ENCODE measurements at places on chromosomes 6 and 20.

DNA sequence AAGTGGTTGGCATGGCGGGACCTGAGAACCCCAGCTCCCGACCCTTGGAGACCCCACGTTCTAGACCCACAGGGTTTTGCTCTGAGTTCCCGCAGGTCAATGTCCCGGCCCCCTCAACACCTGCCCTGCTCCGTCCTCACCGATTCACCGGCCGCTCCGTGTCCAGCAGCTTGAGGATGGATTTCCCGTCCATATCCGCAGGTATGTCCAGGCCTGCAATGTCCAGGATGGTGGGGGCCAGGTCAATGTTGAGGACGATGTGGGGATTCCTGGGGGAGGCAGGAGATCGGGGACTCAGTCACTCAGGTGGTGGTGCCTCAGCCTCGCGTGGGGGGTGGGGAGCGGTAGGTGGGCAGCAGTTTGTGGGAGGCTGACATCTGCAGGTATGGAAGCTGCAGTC lies 106.7 kb downstream of the SULF2 start:
- DNase-seq = no peak

DNA sequence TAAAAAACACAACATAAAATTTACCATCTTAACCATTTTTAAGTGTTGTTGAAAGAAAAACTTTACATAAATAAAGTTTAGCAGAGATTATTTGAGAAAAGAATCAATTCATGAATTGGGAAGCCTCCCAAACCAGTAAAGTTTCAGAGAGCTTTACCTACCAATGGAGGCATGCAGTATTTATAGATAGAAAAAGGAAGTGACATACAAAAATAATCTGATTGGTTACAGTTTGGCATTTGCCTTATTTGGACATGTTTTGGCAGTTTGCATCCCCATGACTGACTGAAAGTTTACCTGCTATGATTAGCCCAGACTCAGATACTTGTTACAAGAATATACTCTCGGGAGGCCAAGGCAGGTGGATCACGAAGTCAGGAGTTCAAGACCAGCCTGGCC lies 3.7 kb upstream of the CMTR1 start:
- no peak for DNase-seq

DNA sequence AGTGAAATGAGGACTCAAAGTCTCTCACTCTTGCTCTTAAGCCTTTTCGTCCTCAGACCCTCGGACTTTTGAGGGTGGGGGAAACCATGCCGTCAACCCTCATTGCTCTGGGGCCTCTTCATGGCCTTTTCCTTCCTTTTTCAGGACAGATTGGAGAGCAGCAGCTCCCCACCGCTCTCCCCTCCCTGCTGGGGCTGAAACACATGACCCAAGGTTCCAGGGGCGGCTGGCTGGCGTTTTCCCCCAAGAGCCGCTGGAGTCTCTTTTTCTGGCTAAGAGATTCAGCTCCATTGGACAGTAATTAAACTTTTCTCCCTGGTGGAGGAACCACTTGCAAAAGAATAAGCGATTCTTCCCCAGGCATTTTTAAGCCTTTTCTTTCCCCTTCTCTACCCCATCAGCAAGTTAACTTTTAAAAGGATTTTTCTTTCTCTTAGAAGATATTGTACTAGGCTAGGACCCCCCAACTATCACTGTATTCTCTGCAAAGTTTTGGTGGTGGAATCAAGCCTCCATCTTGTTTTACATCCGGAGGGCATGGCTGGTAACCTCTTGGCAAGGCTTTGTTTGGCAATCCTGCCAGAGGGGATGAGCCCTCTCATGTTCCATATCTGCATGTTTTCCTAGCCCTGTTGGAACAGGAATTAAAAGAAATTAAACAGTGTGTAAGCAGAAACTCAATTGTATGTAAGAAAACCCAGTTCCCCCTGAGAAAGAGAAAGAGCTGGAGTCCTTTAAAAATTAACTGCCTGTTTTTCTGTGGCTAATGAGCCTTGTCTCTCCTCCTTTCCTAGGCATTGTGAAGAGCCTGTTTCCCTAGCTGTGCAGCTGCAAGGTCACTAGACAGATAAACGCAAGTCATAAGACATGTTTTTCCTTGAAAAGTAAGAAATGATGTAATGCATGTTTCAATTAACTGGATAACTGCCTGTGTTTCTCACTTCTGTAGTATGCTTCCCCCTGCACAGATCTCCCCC lies 100.8 kb upstream of the GPR6 start:
- DNase-seq = no peak

DNA sequence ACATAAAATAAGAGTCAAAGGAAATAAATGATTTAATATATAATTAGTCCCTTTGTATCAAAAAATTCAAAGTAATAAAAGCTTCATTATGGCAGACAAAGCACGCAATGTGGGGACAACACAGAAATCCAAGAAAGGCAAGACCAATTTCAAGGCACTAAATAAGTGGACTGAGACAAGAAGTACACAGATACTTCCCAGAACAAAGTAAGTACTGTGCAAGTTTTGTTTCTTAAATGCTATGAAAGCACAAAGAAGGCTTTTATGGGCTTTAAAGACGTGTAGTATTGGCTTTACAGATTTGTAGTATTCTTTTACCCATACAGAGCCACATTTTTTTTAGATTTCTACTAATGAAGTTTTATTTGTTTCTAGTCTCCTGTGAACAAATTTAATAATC lies 174.6 kb downstream of the TRDN start:
- DNase-seq = no peak

- no peak for DNase-seq
Observed at GRCh38 chr6:113855500-113856374, 1.4 kb upstream of the MARCKS start.

DNA sequence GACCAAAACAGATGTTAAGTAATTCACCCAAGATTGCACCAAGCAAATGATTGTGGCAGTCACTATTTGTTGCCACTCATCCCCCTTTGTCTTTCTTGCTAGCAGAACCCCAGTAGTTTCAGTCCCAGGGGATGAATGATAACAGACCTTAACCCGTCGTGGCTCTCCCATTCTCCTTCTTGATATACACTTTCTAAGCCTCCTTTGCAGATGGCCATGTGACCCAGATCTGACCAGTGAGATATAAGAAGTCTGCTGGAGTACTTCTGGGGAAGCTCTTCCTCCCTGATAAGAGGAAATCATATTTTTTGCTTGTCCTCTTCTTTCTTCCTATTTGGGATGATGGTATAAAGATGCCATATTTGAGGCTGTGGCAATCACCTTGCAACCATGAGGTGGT lies 9.6 kb upstream of the SH3BGRL2 start:
- no peak for DNase-seq

DNA sequence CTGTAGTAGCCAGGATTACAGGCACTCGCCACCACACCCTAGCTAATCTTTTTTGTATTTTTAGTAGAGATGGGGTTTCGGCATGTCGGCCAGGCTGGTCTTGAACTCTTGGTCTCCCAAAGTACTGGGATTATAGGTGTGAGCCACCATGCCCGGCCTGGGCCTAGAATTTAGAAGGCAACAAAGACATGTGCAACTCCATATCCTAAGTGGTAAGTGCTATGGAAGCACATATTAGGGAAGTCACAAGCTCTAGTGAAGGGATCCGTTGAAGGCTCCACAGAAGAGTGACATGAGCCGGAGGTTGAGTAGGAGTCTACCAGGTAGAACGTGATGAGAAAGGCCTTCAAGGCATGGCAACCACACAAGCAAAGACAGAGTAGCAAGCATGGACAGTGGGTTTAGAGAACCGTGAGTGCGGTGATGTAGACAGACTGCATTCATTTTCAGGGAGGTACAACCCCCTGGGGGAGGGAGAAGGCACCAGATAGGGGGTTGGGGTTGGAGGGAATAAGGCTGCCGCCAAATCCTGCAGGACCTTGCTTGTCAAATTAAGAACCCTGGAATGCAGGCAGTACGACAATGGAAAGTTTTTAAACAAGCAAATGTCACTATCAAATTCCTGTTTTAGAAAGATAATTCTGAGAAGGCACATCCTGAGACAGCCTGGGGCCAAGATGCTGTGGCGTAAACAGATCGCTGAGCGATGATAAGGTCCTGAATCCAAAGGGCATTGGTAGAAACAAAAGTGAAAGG lies 50.2 kb downstream of the ARHGAP18 start:
- DNase-seq = no peak

GRCh38 chr6:35485402-35485877 lies 11.4 kb downstream of the TEAD3 start:
- DNase-seq = peak; percentile 86

DNA sequence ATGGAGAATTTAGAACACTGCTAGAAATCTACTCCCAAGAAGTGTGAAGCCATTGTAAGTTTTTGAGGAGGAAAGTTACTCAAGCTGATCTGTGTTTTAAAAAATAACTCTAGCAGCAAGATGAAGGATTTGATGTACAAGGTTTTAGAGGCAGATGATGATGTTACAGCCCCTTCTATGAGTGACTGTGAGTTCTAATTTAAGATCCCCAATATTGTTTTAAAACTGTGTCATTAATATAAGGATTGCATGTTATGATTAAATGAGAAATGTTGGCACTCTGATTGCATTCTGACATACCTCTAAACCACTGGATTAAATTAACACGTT lies 293.5 kb downstream of the ADGB start:
- DNase-seq = no peak

DNA sequence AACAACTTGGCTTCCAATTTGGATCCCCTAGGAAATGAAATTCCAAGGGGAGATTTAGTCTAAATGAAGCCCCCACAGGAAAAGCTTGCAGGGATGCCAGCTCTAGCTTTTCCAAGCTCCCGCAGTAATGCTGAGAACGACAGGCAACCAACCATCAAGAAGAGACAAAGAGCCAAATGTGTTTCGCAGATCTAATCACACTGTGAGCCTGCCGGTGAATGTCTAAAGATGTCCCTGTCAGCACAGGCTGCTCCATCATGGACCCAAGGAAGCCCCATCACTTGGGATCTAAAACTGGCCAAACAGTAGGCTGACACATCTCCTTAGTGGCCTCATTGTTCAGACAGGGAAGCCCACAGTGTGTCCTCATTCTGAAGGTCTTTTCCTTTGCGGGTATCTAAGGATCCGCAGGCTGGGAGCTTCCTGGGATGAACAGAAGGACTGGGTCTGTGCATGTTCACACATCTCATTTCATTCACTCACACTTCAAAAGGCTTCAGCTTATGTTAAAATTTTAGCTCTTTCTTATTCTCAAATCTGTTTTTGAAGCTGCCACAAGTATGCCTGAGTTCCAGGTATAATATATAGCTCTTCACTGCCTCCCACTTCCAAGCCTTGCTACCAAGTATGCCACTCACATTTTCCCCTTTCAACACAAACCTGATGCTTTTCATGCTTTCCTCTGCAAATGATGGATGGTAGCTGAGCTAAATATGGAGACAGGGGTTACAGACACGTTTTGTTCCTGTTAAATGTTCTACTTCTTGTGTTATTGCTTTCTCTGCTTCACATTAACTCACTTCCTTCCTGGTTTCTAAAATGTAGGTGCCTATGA lies 229.8 kb downstream of the HIVEP2 start:
- DNase-seq = no peak

- DNase-seq = no peak
Observed at GRCh38 chr6:163287626-163288025, 126.9 kb upstream of the QKI start.

- no peak for DNase-seq
Observed at GRCh38 chr6:112117554-112117953, 30.2 kb downstream of the FAM229B start.

- DNase-seq = no peak
Observed at GRCh38 chr20:38126146-38126921, 38.7 kb downstream of the TGM2 start.

DNA sequence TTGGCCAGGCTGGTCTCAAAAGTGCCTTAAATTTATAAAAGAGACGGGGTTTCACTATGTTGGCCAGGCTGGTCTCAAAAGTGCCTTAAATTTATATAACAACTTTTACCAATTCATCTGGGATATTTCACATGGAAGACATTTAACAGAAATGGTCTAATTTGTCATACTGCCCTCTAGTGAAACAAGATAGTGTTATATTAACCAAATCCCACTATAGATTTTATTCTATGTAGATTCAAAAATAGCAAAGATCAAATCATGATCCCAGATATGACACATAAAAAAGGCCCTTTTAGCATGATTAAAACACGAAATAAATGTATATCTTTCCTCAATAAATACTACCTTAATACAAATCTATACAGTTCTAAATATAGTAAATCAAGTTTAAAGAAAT lies 102.8 kb upstream of the TFAP2D start:
- DNase-seq = no peak

GRCh38 chr20:58651946-58652605 lies 993 bp downstream of the STX16 start:
- DNase-seq = peak; percentile 70

DNA sequence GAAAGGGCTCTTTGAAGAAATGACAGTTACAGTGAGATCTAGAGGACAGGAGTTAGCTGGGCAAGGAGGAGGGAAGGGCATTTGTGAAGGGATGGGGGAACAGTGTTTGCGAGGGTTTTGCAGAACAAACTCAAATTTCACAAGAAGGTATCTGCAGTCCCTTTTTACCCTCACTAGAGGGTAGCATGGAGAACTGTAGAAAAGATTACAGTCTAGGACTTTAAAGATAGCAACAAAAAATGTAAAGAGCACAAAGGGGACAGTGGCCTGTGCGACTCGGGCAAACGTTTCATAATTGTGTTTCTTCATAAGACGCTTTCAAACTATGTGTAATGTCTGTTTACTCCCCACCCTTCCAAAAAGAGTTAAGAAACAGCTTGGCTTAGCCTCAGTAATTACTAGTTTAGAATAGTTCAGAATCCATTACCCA lies 21.2 kb upstream of the ASXL1 start:
- DNase-seq = no peak

- no peak for DNase-seq
Observed at GRCh38 chr6:160505970-160506369, 157.8 kb downstream of the SLC22A3 start.

All from 8988T (cell line).